ENCODE measurements at places on chromosomes 6 and 20.
A peak's percentile ranks its signal among the peaks of the same experiment; 100 is the strongest.

- DNase-seq, result no peak
These were observed 84.7 kb downstream of the DLGAP4 start for GRCh38 chr20:36390719-36391415.

DNA sequence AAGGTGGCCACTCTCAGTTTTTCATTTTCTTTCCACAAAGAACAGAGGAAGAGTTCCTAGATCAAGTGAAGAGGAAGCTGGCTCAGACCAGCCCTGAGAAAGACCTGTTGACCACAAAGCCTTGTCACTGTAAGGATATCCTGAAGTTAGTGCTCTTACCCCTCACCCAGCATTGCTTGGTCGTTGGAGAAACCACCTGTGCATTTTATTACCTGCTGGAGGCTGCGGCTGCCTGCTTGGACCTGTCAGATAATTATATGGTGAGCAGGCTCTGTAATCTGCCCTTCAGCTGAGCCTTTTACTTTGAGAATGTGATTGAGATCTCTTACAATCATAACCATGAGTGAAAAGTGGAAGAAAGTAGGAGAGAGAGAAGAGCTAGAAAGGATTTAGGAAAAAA lies 21.9 kb downstream of the TREML1 start:
- DNase-seq, result no peak

- no peak for DNase-seq
These were observed 21.3 kb downstream of the HLA-E start for GRCh38 chr6:30510419-30511168.

GRCh38 chr6:27836783-27837624 lies 75.2 kb downstream of the OR2B2 start:
- peak; percentile 25 for DNase-seq

DNA sequence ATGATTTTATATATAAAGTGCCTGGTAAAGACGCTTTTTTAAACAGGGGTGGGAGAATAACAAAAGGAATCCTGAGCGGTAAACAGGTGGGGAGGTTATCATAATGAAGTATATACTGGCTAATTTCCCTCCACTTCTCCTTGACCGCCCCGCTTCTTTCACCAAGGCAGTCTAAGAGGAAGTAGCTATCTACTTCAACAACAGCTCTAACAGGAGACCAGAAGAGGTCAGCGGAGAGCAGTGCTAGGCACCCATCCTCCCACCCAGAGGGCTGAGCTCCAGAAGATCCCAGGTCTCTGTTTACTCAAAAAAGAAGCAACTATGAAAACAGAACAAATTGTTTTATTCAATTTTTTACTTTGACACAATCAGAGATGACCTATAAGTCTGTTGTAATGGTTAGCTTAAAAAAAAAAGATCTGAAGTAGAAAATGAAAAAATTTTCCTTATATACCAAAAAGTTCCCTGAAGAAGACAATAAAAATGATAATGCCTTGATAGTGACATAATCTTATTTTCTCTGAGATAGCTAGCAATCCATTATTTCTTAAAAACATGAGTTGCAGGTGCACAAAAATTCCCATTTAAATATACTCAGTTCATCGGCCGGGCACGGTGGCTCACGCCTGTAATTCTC lies 141.1 kb downstream of the PDSS2 start:
- DNase-seq, result no peak

DNA sequence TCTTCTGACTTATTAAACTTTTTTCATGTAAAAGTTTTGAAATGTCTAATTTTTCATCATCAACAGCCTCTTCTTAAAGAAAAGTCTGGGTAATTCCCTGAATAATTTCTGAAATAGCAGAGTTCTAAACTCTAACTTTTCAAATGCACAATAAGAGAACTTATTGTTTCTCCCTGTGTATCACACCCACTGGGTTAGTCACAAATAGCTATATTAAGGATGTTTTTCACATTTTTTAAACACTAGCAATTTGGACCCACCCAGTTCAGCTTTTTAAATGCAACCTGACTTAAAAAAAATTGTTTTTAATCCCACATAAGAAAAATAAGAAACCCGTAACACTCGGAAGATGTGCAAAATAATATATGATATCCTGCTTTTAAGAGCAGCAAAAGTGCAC lies 61.4 kb upstream of the UTRN start:
- DNase-seq, result no peak

- DNase-seq, result no peak
These were observed 51.1 kb downstream of the B3GAT2 start for GRCh38 chr6:70905742-70906141.

DNA sequence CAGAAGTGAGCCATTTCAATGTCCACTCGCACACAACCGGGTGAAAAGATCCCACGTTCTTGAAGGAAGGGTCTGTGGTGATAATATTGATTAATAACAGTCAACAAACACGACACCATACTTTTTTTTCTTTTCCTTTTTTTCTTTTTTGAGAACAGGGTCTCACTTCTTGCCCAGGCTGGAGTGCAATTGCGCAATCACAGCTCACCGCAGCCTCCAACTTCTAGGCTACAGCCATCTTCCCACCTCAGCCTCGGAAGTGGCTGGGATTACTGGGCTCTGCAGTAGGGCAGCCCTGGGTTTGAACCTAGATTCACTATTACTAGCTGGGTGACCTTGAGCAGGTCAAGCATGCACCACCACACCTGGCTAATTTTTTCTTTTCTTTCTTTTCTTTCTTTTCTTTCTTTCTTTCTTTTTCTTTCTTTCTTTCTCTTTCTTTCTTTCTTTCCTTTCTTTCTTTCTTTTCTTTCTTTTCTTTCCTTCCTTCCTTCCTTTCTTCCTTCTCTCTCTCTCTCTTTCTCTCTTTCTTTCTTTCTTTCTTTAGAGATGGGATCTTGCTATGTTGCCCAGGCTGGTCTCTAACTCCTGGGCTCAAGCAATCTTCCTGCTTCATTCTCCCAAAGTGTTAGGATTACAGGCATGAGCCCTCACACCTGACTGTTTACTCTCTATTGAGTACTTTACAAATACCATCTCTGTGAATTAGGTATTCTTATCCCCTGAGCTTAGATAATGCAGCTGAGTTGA lies 123.9 kb downstream of the SNX5 start:
- DNase-seq, result no peak

- no peak for DNase-seq
These were observed 593.3 kb upstream of the HS3ST5 start for GRCh38 chr6:114936080-114936479.

- DNase-seq, result no peak
These were observed 139.6 kb downstream of the PHACTR3 start for GRCh38 chr20:59743767-59744485.

- no peak for DNase-seq
These were observed 6.7 kb downstream of the SLC12A5 start for GRCh38 chr20:46035713-46036112.

DNA sequence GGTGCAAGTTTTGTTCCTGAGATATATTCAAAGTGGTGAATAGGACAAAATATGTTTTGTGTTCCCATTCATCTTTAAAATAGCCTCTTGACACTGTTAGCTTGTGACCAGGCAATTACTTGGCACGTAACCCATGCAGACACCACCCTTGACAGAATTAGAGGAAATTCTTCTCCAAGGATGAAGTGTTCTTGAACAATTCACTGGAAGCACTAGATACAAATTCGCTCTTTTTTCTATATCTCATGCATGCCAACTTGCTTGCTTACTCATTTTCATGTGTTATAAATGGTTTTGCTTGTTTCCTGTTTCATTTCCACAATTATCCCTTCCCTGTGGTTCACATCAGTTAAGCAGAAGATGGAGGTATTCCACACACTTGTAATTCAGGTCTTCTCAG lies 105.2 kb upstream of the MAN1A1 start:
- no peak for DNase-seq

DNA sequence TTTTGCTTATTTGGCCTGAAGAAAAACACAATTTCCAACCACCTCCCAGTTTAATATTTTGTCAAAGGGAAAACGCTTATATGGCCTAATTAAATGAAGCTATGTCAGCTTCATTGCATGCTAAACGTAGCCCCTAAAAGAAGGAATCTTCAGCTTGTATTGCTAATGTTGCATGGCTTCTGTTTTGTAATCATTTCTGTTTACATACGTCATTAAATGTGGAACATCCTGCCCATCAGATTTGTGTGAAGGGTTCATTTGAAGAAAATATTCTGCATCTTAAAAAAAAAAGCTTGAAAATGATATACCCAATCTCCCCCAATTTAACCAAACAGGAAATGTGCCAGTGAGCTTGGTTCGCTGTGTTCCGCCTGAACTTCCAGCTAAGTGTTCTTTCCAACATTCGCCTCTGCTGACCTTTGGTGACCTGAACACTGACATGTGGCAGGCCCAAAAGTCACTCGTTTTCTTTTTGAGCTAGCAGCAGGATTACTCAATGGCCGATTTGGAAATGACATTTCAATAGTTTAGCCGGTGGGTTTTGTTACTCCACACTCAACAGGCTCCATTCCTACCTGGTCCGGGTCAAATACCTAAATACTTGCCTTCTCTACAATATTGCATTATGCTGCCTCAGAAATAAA lies 12.7 kb upstream of the SIRT5 start:
- no peak for DNase-seq

DNA sequence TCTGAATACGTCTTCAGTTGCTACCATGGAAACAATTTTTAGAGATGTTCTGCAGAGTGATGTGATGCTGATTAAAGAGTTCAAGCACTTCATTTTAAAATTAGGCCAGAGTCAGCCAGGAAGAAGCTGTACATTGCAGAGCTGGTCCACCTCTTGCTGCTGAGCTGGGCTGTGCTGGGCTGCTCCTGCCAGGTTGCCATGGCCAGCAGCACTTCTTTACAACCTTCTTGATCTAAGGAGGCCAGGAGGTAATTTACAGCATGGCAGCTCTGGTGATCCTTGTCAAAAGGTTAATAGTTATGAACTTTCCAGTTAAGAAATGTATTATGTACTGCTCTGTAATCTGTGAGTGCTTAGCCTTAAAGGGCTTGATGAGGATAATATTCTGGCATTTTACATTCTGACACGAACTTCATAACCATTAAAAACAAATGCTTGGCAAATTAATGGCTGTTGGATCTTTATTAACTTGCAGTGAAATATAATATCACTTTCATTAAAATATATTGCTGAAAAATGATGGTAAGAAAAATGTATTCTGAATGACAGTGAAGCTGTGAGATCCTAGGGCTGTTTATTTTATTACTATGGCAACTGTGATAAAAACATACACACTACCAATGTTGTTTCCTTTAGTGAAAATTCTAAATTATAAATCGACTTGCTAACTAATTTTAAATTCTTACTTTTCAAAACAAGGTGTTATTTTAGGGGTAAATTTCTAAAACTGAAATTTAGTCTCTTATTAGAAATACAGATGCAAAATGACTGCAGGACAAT lies 259.7 kb downstream of the RFPL4B start:
- no peak for DNase-seq

DNA sequence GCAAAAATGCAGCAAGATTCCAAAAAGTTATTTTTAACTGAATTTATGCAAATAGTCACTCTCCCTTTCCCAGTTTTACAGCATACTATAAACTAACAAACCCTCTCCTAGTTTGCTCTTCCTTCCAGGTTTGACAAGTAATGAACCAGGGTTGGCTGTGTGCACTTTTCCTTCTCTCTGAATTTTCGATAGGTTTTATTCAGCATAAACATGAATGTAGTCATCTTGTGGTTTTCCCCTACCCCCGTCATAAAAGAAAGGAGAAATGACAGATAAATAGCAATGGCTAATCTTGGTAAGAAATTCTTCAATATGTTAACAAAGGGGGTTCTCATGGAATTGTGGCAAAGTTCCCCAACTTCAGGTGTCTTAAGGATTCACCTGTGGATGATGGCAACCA lies 26.3 kb downstream of the PRDM1 start:
- DNase-seq, result no peak

GRCh38 chr6:95145457-95145856 lies 431.9 kb upstream of the MANEA start:
- DNase-seq, result no peak

- no peak for DNase-seq
These were observed 56.3 kb upstream of the EYA4 start for GRCh38 chr6:133184798-133185372.

GRCh38 chr6:90107771-90108282 lies 188.8 kb downstream of the BACH2 start:
- DNase-seq, result no peak

- no peak for DNase-seq
These were observed 769.1 kb downstream of the QKI start for GRCh38 chr6:164183556-164184123.

- no peak for DNase-seq
These were observed 1.7 kb upstream of the TEAD3 start for GRCh38 chr6:35498422-35499067.

DNA sequence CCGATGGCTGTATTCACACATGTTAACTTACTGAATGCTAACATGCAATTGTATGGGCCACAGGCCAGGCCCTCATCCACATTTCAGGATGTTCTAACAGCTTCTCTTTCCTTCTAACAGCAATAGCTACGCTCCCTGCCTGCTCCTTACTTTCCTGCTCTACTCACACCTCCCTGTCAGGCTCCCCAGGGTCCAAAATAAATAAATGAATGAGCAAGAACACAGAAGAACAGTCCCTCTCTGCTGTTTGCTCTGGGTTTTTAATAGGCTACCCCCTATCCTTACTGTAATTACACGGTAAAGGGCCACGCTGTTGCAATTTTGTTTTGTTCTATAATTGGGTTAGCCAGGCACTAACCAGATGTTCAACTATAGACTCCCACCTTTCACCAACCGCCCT lies 135.6 kb downstream of the GMDS start:
- no peak for DNase-seq

DNA sequence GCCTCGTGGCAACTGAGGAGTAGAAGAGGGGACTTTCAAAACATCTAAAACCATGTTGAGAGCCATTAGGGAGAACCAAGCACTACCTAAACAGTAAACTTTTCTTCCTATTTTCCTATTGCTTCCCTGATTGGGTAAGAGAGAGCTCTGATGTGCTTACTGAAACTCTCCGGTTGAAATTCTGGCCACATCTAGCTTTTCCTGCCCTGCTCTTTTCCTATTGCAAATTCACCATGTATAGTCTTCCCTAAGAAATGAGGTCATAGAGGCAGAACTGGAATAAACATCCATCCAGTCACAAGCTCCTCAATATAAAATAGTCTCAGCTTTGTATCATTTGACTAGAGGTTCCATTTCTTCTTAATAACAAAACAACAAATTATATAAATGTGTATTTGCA lies 199.5 kb upstream of the CNR1 start:
- DNase-seq, result no peak

GRCh38 chr6:42316981-42317380 lies 99.3 kb upstream of the MRPS10 start:
- no peak for DNase-seq

GRCh38 chr6:162251257-162251656 lies 476.3 kb downstream of the PRKN start:
- DNase-seq, result no peak

GRCh38 chr6:145562771-145563615 lies 172.3 kb downstream of the EPM2A start:
- DNase-seq, result no peak

DNA sequence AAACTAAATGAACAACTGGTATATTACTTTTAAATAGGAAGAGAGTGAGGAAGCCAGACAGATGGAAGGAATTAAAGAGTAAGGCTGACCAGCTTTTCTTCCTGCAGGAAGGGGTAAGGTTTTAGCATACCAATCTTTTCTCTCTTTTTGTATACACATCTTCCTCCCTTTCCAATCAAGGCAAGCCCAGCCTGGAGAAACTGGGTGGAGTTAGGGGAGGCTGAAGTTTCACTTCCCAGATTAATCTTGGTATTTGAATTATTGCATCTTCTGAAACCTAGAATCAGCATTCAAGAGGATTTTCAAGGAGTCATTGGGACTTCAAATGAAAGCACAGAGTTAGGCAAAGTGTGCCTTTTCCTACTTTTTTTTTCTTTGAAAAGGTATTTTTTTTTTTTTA lies 33.1 kb downstream of the TMEM14A start:
- DNase-seq, result no peak

Measured in stimulated activated CD8-positive, alpha-beta memory T cell treated with anti-CD3 and anti-CD28 coated beads, Interleukin-4, amount 100 ng/mL, for 1 hour (primary cell).